ENCODE measurements at places on chromosomes 7 and 10. TPM values are rescaled to one million over a fixed set of nuclear protein-coding genes. Genes with fewer than 3 reads are reported as not detected.

DNA sequence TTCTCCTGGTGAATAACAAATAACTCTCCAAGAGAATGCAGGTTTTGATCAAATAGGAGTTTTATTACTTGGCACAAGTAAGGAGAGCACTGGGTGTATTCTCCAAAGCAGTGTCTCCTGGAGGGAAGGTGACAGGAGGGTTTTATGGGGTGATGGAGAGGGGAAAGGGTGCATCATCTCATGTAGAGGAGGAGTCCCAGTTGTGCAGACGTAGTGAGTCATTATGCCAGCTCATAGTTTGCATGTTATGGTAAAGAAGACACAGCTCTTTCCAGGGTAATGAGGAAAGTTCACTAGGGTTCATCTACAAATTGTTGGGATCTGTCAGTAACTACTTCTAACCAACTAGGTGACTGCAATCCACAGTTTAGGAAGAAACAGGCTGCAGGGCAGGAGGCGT, 347.9 kb upstream of the MEOX2 start:
- no peak for DNase-seq
- H3K27ac ChIP-seq = no peak overlapping the region
- H3K4me1 ChIP-seq = no peaks in the 10 kb centered on the region
- H3K36me3 ChIP-seq = no peaks in the 10 kb centered on the region

- no peak overlapping the region for H3K4me3 ChIP-seq
- peaks cover 21% of the 10 kb centered on the region for H3K4me1 ChIP-seq
- H3K36me3 ChIP-seq = no peaks in the 10 kb centered on the region
These were observed 77.8 kb downstream of the TCF7L2 start for GRCh38 chr10:113027574-113028455.

DNA sequence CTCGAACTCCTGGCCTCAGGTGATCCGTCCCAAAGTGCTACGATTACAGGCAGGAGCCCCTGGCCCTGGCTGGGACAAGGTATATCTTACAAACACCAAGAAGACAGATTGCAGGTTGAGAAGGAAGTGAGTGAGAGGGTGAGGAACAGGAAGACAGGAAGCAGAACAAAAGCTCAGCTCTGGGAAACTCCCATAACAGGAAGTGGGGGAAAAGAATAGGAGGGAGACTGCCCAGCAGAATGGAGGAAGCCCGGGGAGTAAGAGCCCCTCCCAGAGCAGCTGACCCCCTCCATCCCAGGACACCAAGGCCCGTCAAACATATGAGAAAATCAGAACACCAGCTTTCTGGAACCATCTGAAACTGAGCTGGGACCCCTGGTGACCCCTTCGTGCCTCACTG, 2.9 kb downstream of the TECPR1 start:
- H3K36me3 ChIP-seq = no peaks in the 10 kb centered on the region
- no peak overlapping the region for H3K4me3 ChIP-seq
- peak overlapping the region; percentile 47 for H3K27ac ChIP-seq
- H3K27me3 ChIP-seq = no peaks in the 10 kb centered on the region
- DNase-seq = no peak

GRM3 gene
- not detected for total RNA-seq

FAM25A gene
- not detected for total RNA-seq

Measured in kidney (tissue), 22 donors.